ENCODE measurements at places on chromosomes 5 and 9.

GRCh38 chr9:98226957-98227356 lies 28.5 kb downstream of the TBC1D2 start:
- peak; percentile 94 for DNase-seq

DNA sequence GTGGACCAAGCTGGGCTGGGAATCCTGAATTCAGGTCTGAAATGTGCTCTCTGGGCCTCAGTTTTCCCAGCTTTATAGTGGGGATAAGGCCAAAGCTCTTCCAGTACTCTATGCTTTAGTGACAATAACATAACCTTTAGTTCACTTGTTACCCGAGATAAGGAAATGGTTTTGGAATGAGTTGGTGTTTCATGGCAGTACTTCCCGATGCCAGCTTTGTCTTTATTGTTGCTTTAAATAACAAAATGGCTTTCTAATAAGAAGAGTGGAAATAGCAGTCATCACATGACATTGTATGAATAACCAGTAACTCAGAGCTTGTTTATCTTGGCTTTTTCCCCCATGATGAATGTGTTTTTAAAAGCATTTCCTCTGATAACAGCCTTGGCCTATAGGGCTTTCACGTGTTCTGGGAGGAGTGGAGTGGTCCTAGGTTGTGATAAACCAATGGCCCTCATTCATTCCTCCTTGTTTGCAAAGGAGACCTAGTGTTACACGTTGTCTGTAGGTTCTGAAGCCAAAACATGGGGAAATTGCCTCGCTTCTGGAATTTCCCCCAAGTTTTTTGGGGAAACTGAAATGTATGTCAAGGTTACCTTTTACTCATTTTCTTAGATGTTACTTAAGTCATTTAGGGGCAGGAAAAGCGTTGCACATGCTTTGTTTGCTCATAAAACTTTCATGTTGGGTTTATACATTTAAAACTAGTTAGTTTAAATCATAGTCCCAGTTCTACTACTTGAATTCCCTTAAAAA lies 53.7 kb downstream of the ZNF618 start:
- no peak for DNase-seq

DNA sequence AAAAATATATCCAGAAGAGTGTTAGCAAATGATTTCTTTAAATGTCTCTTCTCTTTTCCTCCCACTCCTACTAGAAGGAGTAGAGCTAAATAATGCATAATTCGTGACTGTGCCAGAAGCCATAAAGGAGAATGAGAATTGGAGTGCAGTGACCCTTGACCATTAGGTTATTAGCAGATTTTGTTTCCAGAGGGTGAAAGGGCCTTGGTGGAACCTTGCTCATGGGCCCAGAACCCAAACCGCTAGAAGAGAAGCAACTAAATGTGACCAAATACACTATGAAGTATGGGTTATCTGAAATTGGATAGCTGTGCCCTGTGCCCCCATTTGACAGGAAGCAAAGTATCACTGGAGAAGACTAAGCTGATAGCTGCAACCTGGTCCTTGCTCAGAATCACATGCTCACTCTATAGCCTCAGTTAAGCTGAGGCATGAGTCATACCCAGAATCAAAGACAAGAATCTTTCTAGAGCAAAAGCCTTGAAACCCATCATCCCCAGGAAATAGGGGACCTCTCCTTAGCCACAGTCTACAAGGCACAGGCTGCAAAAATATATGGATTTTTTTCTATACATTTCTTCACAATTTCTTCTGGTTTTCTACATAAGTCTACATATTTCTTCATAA lies 36.3 kb downstream of the CAPSL start:
- peak; percentile 36 for DNase-seq

DNA sequence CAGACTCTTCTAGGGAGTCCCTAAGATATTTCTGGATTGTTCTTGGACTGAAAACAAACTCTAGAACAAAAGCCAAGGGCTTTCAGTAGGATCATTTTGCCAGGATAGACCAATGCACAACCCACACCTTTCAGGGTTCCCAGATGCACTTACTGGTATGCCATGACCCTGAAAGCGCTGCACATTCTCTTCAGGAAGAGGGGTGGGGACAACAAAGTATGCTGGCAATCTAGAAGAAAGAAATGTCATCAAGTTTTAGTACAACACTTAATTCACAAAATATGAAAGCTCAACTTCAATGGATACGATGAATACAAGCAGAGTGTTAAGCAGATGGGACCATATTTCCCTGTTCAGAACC lies 57.2 kb downstream of the MTMR12 start:
- peak; percentile 90 for DNase-seq

- DNase-seq = peak; percentile 73
These were observed 5.9 kb upstream of the TAL2 start for GRCh38 chr9:105656131-105656921.

GRCh38 chr9:38423273-38423972 lies 831 bp downstream of the IGFBPL1 start:
- DNase-seq = peak; percentile 80

Data from NCI-H69 (cell line).